Daoy (cell line): ENCODE measurements at places on chromosomes 6 and 20. TPM values are rescaled to one million over a fixed set of nuclear protein-coding genes. Genes with fewer than 3 reads are reported as not detected.

DNA sequence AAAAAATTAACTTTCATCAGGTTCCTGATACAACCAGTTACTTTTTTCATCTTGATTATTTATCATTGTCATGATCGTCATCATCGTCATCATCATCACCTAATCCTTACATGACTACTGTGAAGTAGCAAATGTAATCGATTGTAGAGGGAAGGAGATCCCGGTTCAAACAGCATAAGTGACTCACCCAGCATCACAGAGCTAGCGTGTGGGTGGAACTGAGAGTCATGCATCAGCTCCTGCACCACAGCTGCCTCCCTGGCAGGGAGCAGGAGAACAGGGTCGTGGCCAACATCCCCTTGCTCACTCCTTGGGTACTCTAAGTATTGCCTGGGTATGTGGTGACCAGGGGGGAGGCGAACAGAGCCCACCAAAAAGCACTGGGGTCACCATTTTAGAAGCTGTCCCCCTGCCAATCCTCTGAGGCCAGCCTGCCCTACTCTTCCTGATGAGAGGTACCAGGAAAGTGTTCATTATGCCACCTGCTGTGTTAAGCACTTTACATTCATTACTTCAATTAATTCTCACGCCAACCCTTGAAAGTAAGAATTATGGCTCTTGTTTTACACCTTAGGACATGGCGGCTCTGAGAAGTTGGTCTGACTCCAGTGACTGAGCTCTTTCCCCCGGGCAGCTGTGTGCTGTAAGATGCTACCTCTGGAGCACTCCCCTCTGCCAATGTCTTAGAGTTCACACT lies 425.2 kb downstream of the CD83 start:
- peak; percentile 87 for DNase-seq

- DNase-seq: no peak
Measured at GRCh38 chr6:11598687-11599086, 61.1 kb downstream of the TMEM170B start.

DNA sequence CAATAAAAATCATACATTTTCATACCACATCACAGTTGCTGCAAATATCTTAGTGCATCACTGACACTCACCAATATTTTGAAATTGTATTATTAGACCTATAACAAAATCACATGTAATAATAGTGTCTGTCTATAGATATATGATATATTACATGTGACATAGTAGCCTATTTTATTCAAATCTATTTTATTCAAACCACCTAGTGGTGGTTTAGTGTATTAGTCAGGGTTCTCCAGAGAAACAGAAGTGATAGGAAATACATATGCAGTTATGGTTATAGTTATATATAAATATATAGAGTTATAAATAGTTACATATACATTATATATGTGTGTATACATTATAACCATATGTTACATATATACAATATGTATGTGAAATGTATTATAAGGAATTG lies 366.5 kb upstream of the ARID1B start:
- DNase-seq: no peak

DNA sequence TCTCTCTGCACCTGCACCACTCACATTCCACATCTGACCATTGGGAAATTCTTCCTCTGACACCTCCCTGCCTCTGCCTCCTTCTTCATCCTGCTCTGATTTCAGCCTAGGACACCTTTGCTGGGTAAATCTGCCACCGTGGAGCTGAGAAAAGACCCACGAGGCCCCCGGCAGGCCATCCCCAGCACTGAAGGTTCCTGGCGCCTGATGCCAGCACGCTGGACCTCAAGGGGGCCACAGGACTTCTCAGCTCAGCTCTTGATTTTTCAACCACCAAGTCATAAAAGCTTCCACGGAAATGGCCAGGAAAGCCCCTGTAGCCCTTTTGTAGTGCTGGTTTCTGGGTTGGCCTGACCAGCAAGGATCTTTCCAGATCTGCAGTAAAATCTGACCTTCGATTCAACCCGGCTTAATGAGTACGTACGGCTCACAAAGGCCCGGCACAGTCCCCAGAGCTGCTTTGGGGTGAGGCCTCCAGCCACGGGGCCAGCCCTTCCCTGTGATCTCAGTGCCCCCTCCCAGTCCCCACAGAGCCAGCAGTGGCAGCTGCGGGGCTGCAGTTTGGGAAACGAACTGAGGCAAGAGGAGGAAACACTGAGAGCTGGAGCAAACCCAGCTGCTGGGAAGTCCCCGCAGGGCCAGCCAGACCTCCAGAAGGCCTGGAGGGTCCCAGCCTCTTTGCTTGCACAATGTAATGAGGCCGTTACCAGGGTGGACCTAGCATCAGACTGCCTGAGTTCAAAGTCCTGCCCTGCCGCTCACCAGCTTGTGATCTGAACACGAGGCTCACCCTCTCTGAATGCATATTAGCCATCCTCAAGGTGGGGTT lies 157.5 kb downstream of the BMP7 start:
- no peak for DNase-seq

GRCh38 chr6:7647504-7647903 lies 57.5 kb downstream of the SNRNP48 start:
- DNase-seq: no peak

DNA sequence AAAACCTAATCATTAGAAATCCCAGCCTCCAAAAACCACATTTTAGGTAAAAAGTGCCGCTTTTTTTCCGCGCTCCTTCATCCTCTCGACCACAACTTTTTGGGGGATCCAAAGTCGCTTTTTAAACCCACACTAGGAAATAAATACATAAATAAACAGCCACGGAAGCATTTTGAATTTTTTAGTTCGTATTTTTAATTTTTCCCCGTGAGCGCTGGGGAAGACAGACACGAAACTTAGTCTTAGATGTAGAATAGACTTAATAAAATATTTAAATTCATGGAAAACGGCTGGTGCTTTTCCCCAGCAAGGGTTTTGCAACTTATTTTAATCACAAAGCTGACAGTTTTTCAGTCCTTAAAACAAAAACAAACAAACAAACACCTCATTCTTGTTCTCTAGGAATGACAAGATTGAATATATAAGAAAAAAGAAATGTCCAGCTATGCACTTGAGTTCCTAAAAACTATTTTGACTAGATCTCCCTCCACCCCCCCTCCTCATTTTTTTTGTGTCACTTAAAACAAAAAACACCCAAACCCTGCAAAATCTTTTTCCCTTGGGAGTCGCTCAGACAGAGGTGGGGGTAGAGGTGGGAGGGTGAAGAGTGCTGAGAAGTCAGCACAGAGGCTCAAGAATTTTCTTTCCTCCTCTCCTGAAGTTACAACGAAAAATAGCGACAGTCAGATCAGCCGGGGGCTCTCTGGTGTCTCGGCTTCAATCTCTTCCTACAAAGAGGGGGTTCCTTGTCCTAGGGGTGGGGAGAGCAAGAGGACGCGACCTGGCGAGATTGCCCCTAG lies 43.4 kb upstream of the SUPT3H start:
- no peak for DNase-seq

KIF25 gene
- total RNA-seq: not detected in 2 replicates

GRCh38 chr6:138410048-138410735 lies 6.2 kb downstream of the HEBP2 start:
- DNase-seq: no peak

KCNK15 gene
- total RNA-seq: 1.3 TPM in 1 of 2 replicates, not detected in the other

- no peak for DNase-seq
Measured at GRCh38 chr6:106728296-106728870, 99.0 kb downstream of the QRSL1 start.

DEFB124 gene
- total RNA-seq: not detected in 2 replicates

DNA sequence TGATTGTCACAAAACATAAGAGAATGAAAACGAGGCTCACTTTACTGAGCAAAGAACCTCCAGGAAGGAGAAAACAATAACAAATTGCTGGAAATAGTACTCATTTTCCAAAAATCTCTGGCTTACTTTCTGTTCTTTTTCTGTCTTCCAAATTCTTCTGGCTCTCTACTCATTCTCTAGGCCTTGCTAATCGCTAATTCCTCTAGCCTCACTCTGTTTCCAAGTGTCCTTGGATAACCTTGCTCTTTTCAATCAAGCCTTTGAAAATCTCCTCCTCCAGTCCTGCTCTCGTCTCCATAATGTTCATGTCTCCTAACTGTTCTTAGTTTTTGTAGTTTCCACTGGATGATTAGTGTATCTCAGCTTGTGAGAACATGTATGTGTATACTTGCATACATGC lies 96.2 kb upstream of the MAP7 start:
- DNase-seq: no peak

DNA sequence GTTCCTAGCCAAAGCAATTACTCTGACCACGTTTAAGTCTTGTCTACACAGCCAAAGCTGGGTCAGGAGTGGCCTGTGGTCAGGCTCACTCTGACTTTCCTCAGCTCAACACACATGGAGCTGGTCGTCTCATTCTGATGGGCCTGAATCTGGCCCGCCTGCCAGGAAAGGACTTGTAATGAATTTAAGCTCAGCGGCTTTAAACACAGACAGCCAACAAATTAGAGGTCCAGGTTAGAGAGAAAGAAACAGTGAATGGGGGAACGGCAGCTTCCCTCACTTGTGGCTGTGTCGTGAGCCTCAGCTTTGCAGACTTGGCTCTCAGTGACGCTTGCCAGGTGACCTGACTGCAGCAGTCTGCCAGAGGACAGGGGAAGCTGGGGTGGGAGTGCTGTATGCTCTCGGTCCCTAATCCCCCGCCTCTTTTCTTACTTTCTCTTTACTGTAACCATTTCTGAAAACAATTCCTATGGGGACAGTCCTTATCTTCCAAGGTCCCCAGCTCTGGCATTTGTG lies 121.9 kb upstream of the AGPAT4 start:
- no peak for DNase-seq

DNA sequence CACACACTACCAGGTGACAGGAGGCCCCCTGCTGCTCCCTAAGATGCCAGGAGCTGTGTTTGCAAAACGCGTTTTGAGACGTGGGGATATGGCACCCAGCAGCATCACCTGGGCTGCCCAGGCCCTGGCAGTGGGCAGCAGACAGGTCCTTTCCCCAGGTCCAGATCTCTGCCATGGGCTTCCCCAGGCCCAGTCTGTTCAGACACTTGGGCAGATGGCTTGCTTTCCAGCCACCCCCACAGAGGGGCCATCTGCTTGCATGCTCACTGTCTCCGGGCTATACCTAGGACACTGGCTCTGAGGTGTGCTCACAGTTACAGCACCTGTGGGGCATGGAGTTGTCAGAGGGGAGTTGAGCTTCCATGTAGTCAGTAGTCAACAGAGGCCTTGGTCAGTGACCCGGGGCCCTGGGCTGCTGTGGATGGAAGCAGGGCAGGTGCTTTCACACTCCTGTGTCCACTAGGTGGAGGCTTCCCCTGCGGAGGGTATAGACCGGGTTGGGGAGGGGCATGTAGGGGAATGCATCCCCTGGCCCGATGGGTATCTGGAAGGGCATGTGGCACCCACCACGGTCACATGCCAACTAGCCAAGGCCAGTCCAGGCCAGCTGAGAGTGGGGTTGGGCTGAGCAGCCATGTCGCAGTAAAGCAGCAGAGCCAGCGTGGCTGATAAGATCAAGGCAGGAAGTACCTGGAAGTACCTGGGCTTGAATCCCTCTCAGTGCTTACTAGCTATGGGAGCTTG lies 185.4 kb upstream of the SLC24A3 start:
- DNase-seq: no peak

PREX1 gene
- 8.8 and 11.1 TPM in 2 replicates for total RNA-seq

- no peak for DNase-seq
Measured at GRCh38 chr20:58287638-58288037, 21.9 kb upstream of the RAB22A start.

GRCh38 chr6:71107911-71108420 lies 151.1 kb upstream of the B3GAT2 start:
- peak; percentile 93 for DNase-seq

DNA sequence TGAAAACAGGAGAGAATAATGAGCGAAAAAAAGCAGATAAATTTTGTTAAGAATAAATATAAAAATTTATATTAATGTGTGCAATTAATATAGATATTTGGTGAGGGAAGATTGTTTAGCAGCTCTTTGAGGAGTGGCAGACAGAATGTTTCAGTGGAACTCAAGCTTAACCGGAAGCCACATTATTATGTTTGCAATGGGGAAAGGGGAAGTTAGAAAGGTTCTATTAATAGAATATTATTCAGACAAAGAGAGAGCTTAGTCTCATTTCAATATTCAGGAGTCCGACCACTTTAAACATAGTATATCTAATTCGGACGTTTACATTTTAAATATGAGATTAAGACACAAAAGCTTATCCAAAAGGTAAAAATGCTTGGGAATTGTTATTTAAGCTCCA lies 81.6 kb upstream of the KHDRBS2 start:
- no peak for DNase-seq

GRCh38 chr6:46990031-46990644 lies 52.0 kb downstream of the ADGRF1 start:
- peak; percentile 23 for DNase-seq

DNA sequence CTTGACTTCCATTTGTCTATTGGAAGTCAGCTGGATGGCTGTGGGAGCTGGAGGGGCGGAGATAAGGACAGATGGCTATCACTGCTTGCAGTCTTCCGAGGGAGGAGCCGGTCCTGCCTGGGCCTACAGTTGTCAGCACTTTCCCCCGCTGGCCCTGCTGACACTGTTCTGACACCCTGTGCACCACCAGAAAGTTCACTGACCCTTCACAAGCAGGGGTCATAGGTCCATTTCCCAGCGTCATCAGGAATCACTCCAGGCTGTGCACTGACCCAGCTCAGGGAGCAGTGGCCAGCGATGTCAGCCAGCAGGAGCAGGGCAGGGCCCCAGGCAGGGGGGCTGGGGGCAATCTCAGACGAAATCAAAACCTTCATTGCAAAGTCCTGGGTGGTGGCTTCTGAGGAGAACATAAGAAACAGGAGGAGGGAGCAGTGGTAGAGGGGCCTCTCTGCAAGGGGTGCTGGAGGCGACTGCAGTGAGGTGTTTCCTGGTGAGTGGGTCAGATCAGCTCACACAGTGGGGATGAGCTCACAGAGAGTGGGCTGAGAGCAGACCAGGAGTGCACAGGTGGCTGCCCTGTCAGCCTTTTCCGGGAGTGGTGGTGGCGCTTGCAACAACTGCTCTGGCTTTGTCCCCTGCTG lies 26.5 kb upstream of the PLEKHG1 start:
- no peak for DNase-seq

DNA sequence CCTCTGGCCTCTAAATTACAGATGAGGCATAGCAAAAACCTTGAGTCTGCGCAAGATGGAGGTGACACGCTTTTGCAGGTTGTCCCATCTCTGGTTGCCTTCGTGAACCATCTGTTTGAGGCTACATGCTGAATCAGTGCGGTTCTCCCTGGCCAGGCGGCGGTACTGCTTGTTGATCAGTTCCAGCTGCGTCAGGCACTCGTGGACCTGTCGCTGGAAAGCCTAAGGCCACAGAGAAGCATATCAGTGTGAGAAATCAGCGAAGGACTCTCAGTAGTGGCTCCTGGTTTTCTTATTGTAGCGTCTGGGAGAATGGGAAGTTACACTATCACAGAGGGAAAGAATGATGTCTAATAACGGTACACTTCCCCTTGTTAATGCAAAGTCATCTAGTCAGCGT lies 344.4 kb downstream of the ESR1 start:
- no peak for DNase-seq

- no peak for DNase-seq
Measured at GRCh38 chr6:122072014-122072647, 327.3 kb upstream of the HSF2 start.

- no peak for DNase-seq
Measured at GRCh38 chr6:31172973-31173384, 2.5 kb upstream of the POU5F1 start.
